Stimulated activated CD4-positive, alpha-beta T cell treated with anti-CD3 and anti-CD28 coated beads, TNF-alpha, amount 100 ng/mL, for 4 hours (primary cell): ENCODE measurements at places on chromosomes 16 and 17.

GRCh38 chr16:75924397-75924796 is 198.1 kb upstream of the CPHXL start:
- DNase-seq: no peak

GRCh38 chr17:61305024-61305423 is 94.6 kb upstream of the TBX2 start:
- DNase-seq: no peak

DNA sequence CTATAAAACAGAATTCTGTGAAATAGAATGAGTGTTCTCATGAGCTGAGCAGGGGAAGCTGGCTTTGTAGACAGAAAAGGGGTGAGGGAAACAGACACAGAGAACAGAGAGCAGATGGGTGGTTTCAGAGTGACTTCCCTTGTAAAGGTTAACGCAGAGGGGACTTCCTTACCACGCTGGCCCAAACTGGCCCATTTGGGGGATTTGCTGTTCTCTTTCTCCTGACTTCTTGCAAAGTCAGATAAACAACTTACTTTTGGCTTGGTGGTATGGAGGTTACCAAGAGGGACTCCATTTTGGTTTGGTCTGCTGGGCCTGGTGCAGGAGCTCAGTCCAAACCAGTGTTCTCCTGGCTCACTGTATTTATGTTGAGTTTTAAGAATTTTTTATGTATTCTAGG is 48.4 kb downstream of the SEC14L1 start:
- no peak for DNase-seq

GRCh38 chr16:64952177-64952576 is 169.7 kb downstream of the CDH11 start:
- no peak for DNase-seq

DNA sequence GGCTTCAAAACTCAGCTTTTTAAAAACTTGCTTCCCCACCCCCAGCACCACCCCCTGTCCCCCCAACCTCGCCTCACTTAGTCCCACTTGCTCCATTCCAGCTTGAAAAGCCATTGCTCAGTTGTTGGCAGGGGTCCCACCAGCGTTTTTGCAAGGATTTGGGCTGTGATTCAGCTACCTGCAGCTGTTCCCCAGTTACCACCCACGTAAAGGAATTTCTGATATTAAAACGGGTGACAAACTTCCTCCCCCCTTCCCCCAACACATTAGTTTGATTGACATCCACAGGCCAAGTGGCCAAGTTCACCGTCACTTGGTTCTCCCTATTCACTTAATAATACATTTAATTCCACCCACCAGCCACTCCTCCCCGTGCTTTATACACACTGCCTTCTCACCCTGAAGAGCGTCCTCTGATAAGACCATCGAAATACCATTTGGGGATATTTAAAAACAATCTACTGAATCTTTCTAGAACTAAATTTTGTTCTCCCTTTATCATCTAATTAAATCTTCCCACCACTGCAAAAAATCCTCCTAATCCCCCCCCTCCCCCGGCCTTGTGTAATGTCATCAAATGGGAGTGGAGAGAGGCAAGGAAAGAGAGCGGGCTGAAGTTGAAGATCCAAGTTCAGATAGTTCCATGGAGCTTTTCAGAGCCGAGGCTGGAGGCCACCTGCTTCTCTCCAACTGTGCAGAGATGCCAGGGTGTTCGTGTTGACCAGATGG is 55.1 kb downstream of the SOX9 start:
- no peak for DNase-seq

GRCh38 chr16:3696425-3697218 is 20.7 kb downstream of the TRAP1 start:
- DNase-seq: no peak

GRCh38 chr16:50761267-50761666 is 19.4 kb downstream of the CYLD start:
- no peak for DNase-seq

DNA sequence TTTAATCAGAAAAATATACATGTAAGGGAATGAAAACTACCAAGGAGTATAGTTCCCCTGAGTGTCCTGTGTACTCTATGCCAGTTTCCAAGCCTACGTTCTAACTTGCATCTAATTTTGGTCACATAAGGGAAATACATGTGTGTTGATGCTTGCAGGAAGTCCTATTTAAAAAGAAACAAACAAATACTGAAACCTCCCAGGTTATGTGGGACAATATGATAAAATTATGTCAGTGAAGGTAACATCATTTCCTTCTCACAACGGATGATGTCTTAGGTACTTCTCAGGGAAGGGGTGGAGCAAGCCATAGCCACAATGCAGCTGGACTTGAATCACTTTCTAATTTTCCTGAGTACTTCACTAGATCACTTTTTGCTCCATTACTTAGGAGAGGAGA is 115.9 kb downstream of the ZFHX3 start:
- no peak for DNase-seq

DNA sequence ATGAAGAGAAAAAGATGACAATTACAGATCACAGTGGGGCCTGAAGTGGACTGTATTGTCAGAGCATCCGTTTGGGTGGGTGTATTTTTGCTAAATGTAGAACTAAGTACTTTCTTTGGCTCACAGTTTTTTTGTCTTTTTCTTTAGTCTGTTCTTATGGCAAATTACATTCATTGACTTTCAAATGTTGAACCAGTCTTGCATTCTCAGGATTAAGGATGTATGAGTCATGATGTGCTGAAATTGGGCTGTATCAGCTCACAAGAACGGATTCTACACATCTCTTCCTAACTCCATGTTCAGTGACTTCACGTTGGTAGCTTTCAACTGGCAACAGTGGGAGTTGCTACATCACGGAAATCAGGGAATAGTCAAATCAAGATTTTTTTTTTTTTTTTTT is 66.5 kb downstream of the TEX2 start:
- DNase-seq: no peak

GRCh38 chr17:80695979-80696378 is 151.3 kb downstream of the RPTOR start:
- DNase-seq: no peak

- DNase-seq: no peak
Measured at GRCh38 chr17:77772899-77773358, 185.6 kb upstream of the TNRC6C start.

- no peak for DNase-seq
Measured at GRCh38 chr16:88289561-88289960, 93.2 kb upstream of the ZNF469 start.

DNA sequence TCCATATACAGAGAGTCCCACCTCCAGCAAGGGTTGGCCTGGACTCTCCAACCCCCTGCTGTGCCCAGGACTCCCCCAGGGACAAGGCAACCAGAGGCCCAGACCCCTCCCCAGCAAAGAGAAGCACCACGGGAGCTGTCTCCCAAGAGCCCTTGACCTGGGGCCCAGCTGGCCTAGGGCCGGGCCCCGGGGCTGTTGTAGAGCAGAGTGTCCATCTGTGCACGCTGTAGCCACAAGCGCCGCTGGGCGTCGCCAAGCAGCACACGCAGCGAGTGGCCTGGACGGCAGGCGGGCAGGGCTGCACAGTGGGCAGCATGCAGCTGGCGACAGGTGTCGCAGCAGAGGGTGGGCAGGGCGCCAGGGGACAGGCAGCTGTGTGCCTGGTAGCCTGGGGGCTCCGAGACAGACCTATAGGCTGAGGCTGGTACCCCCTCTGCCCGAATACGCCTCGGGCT is 4.3 kb downstream of the SPATA2L start:
- DNase-seq: no peak

DNA sequence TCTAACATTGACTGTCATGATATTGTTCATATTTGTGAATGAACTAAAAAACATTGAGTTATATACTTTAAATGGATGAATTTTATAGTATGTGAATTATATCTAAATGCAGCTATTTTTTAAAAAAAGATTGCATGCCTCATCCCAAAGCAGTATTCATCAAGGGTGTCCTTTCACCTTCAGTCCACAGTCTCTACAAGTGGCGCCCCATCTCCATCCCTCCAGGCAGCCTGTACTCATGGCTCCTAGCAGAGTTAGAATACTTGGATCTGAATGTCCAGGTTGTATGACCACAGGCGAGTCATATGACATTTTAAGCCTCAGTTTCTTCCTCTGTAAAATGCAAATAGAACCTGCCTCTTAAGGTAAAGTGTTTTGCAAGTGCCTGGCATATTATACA is 69.8 kb downstream of the TMEM100 start:
- DNase-seq: no peak
